ENCODE measurements at places on chromosomes 12 and 14. TPM values are rescaled to one million over a fixed set of nuclear protein-coding genes. Genes with fewer than 3 reads are reported as not detected.

GRCh38 chr14:100590726-100591452 is 3.7 kb upstream of the BEGAIN start:
- DNase-seq = no peak

DNA sequence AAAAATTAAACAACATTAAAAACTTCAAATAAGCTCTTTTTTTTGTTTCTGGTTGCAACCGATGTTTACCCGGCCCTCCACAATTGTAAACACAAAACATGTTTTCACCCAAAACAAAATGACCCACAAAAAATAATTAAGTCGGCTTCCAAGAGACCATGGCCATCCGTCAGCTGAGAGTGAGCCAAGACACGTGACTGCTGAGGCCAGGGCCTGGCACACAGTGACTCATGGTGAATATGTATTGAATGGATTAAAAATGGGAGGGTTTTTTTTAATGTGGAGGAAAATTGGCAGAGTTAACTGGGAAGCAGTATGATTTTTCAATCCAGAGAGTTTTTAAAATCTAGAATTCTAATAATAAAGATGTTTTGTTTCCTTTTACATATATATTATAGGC is 13.8 kb upstream of the CPNE8 start:
- no peak for DNase-seq

The CCDC88C gene
- 35.2 TPM for polyA plus RNA-seq

The SLC25A21 gene
- 3.4 TPM for polyA plus RNA-seq

The GLS2 gene
- polyA plus RNA-seq = 0.89 TPM

The DDX47 gene
- 75.0 TPM for polyA plus RNA-seq

The SRRM4 gene
- polyA plus RNA-seq = not detected

DNA sequence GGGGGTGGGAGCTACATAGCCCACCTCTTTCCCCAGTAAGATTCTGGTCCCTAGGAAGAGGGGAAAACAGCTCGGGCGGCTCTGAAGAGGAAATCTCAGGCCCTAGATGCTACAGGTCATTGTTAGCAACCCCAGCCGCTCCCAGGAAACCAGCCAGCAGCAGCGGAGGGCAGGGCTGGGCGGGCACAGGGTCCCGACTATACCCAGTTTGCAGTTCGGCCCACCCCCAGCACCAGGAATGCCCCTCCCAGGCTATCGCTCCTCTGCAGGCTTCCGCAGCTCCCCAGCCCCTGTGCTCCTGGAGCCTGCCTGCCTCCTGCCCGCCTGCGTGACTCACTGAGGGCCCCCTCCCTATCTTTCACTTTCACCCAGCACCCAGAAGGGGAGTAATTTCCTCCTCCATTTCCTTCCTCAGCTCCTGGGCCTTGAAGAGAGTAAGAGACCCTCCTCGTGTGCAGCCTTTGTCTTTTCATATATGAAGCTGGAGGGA is 27.2 kb upstream of the PNMA1 start:
- no peak for DNase-seq

The KRT6C gene
- not detected for polyA plus RNA-seq

The DTX1 gene
- polyA plus RNA-seq = 10.3 TPM

DNA sequence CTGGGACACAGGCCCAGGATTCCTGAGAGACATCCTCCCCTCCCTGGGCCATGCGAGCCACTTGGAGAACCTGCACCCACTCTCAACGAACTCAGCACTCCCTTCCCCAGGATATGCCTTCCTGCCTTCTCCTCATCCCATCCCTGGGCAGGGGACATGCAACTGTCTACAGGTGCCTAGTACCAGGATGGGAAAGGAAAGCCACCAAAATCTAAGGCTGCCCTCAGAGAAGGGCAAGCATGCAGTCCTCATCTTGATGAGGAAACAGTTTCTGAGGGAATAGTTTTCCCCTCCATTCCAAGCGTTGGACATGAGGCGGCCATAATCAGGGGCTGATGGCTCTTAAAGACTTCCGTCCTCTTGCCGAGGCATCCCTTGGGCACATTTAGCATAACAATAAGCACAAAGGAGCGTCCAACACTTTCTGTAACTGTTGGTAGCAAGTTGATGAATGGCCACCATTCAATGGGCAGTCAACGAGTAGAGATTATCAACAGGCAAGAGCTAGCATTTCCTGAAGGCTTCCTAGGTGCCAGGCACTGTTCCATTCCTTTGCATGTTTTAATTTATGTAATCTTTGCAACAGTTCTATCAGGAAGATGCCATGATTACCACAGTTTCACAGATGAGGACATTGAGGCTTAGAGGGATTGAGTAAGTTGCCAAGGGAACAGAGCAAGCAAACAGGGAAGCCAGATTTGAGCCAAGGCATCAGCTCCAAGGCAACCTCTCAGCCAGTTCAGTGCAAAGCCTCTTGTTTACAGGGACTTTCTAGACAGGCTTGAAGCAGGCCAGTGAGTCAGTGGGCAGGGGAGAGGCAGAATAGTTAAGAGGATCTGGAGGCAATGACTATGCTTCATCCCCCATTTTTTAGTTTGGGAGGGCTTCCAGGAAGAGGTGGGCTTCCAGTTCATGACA is 105.1 kb downstream of the SINHCAF start:
- DNase-seq = no peak

DNA sequence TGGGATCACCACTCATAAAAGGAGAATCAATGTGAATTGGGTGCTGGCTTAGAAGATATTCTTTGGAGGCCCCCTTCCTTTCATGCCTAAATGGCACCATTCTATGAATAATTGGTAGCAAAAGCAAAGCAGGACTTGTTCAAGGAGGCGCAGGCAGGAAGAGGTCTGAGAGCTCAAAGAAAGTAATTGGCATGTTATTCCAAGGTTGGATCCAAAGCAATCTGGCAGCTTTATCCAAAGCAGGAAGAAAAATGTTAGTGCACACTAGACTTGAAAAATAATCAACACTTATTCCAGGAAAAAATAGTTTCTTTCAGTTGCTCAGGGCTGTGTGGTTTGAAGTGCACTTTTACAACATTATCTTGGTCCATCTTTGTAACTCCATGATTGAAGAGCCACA is 326.4 kb downstream of the NUAK1 start:
- no peak for DNase-seq

GRCh38 chr12:110224379-110225304 is 56.4 kb upstream of the ATP2A2 start:
- DNase-seq = no peak

DNA sequence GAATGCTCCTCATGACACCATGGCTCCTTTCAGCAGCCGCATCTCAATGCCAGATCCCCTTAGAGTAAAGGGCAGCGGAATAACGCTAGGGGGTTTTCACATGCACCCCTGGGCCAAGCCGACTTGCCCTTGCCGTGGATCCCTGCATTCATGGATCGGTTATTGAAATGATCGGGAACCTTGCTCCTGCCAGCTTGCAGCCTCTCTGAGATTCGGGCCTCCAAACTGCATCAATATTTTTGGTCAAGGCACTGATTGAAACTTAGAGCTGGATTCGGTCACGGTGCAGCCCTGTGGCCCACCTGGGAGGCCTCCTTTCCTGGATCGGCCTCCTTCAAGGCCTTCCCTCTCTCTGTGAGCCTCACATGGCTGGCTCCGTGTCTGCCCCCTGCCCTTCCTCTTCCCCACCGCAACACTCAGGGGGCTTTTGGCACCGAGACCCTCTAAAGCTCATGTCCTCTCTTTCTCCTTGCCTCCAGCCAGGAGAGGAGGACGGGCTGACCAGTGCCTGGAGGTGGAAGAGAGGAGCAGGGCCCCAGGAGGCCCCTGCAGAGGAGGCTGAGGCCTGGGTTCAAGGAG is 1.8 kb downstream of the PTPN6 start:
- DNase-seq = no peak

- no peak for DNase-seq
These were observed 718.0 kb downstream of the C12orf50 start for GRCh38 chr12:87311206-87311605.

DNA sequence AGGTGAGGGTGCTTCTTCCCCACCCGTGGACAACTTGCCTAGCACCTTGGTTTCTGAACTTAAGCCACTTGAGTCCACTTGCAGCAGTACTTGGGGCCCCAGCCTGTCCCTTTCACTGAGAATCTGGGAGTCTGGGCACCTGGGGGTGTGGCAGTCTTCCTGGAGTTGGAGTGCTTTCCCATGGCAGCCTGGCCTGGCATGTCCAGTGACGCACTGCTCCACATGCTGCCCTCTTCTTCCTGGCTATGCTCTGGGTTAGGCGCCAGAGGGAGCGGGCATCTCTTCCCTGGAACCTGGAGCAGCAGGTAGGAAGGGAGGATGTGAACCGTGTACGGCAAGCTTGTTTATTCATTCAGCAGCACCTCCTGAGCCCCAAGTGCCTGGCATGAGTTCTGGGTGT is 76.4 kb downstream of the PAPOLA start:
- DNase-seq = no peak

DNA sequence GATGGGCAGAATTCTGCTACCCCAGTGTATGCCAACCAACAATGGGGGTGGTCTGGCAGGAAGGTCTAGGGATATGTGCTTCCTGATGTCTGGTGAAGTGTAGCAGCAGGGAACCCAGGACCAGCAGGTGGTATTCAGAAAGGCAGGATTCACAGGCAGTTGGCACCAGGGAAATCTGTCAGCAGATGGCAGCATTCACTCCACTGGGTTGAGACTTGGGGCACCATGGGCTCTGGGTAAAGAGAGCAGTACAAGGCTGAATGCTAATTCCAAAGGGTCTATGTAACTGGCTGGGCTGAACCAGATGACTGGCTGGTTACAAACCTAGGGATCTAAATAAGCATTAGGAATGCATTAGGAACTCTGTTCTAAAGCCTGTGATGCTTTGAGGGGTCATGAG is 466.9 kb upstream of the STXBP6 start:
- DNase-seq = no peak

GRCh38 chr12:130164936-130165335 is 2.7 kb downstream of the FZD10 start:
- DNase-seq = no peak

DNA sequence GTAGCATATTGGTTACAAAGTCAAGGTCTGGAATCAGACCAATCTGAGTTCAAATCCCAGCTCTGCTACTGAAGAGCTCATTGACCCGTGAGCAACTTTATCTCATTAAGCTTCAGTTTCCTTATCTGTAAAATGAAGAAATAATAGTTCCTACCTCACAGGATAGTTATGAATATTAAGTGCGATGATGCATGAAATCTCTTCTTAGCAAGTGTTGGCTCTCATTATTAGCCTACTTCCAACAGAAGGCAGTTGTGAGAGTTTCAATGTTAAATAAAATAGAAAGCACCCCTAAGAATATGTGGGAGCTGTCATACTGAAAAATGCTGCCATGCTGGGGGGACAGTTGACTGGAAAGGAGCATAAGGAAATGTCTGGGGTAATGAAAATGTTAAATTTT is 39.0 kb upstream of the ITPR2 start:
- DNase-seq = no peak

DNA sequence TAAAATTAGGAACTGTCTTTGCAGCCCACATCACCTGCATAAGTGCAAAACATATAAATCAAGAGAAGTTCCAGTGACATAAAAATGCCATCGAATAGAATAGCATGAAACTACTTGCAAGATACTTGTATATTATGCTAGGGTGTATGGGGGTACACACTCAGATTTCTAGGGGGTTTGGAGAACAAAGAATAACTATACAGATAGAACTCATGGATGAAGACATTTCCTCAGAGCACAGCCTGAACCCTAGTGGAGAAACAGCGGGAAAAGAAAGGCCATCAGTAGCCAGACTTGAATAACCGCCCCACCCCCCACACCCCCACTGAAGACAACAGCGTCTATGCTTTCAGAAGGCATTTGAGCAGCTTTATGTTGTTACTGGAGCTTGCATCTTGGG is 425.8 kb downstream of the NPAS3 start:
- DNase-seq = no peak

DNA sequence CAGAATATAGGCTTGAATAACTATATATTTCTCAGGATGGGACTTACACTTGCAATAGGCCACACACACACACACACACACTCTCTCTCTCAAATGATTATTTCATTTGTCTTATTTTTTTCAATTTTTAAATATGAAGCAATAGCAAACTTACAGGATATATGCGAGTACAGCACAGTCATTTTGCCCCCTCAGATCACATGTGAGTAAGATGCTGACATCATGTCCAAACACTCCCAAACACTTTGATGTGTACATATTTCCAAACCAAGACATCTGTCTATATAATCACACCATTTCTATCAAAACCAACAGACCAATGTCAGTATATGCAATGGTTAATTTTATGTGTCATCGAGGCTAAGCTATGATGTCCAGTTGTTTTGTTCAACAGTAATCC is 1535.9 kb upstream of the FLRT2 start:
- DNase-seq = no peak

GRCh38 chr12:97200181-97200580 is 262.4 kb upstream of the RMST start:
- DNase-seq = no peak

DNA sequence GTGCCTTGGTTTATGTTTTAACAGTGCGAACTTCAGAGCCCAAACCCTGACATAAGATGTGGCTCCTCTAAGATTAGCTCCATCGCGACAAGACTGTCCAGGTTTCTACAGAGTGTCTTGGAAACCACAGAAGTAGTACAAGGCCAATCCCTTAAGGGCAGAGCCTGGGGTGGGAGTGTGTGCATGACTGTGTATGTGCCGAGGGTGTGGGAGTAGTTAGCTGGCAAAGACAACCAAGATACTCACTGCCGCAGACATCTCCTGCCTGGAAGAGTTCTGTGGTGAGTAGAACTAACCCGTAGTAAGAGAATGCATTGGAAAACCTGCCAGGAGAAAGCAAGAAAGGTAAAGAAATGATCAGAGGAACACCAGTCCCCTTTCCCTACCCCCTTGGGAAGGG is 54.1 kb downstream of the DAO start:
- no peak for DNase-seq

The KLRB1 gene
- 5.5 TPM for polyA plus RNA-seq

The TPPP2 gene
- polyA plus RNA-seq = 3.0 TPM

The C12orf54 gene
- 0.60 TPM for polyA plus RNA-seq

DNA sequence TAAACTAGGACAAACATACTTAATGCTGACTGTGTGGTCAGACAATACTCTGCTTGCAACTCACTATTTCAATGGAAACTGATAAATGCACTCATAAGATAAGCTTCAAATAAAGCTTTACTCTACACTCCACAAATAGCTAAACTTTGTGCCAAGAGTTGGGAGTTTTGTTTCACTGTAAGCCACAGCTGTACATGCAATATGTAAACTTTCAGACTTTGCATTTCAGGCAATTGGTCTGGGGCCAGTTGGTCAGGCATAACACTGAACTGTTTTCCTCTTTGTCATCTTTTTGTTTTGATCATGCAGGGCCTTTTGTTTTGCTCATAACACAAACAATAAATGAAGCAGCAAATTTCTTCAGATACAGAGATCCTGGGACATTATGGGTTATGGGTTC is 426.2 kb downstream of the IPO8 start:
- no peak for DNase-seq

- no peak for DNase-seq
These were observed 13.5 kb downstream of the DGLUCY start for GRCh38 chr14:91127401-91127801.
